CD4-positive, alpha-beta T cell treated with Interferon alpha-2 for 1 hour (primary cell): ENCODE measurements at places on chromosomes 5 and 9.

DNA sequence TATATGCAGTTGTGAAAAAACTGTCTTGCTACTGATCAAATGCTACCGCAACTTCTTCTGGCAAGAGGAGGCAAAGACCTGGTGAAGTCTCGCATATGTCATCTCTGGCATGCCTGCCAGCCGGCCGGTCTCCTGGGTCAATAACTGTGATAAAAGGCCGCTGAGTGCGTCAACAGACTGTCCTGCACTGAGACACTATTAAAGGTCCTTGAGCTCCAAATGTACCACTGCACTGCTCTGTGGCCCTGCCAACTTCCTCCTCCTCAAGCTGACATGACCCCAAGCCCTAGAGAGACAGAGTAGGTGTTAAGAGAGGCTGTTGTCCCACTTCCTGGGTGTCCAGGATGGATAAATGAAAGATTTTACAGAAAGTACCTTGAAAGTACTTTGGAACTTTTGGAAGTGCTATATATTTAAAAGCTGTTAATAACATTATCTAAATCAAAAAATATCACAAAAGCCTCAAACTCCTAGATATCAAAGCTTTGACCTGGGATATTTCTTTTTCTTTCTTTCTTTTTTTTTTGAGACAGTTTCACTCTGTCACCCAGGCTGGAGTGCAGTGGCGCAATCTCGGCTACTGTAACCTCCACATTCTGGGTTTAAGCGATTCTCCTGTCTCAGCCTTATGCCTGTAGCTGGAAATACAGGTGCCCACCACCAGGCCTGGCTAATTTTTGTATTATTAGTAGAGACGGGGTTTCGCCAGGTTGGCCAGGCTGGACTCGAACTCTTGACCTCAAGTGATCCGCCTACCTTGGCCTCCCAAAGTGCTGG is 31.5 kb downstream of the RAPGEF1 start:
- DNase-seq = peak; percentile 31

DNA sequence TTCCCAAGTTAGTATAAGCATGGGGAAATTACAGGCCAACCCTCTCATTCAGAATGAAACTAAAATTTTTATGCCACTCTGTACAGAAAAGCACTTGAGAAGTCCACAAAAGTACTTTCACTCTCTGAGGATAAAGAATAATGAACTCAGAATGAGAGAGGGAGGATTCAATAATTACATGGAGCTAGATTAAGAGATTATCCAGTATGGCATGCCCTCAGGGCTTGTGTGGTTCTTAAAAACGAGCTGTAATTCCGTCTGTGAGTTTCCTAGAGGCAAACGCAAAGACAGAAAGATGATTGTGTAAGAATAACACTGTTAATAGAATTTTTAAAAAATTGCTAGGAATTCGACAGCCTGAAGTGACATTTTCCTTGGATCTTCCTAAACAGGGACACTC is 126.8 kb upstream of the PTCH1 start:
- DNase-seq = no peak

- DNase-seq = peak; percentile 75
These were observed 80.1 kb downstream of the F2RL2 start for GRCh38 chr5:76542887-76543690.

- DNase-seq = no peak
These were observed 38.9 kb downstream of the AGTPBP1 start for GRCh38 chr9:85702726-85703289.

DNA sequence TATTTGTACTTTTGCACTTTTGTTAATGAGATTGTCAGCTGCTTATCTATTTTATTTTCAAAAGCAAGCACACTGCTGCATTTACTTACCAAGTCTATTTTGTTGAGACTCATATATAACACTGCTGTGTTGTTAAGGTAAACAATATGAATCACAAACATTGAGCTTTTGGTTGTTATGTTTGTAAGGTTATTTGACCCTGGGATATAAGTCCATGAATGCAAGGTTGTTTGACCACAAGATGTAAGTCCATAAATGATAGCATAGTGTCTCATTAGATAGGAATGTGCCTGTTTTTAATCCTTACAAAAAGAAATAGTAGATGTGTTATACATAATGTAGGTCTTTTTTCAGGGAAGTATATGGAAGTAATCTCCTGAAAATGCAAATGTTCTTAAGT is 845.9 kb downstream of the CDH9 start:
- DNase-seq = no peak

- peak; percentile 60 for DNase-seq
These were observed 1.1 kb downstream of the RELL2 start for GRCh38 chr5:141637767-141638419.

GRCh38 chr9:69817202-69817601 is 3.4 kb upstream of the CFAP95 start:
- DNase-seq = no peak

DNA sequence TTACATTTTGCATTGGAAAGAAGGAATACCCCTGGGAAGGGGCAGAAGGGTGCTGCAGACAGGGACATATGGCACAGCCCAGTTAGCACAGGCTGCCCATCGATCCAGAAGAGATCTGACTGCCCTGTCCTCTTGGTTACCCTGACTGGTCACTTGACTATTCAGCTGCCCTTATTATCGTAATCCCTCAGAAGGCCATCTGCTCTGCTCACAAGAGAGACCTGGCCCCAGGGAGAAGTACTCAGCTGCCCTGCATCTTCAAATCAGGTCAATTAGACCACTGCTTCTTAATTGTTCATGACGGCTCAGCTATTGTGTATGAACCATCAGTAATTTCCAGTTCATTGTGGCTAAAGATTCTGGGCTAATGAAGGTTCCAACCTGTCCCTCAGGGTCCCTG is 345.0 kb downstream of the TLE1 start:
- DNase-seq = no peak

- no peak for DNase-seq
These were observed 4.6 kb upstream of the CERCAM start for GRCh38 chr9:128416014-128416413.

DNA sequence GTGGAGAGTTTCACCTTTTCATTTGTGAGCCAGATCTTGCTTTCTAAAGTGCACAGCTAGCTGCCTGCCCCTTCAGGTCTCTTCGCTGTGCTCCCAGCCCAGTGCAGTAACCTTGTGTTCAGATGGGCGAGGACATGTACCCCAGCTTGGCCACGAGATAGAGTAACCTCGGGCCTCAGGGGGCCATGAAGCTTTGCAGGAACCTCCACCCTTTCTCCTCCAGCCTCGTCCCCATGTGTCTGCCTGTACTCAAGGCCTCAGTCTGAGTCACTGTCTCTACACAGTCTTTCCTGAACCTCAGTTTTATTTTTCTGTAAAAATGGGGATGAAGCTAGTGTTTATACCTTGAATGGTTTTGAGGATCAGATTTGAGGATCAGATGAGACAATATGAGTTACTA is 37.9 kb downstream of the ERGIC1 start:
- no peak for DNase-seq

DNA sequence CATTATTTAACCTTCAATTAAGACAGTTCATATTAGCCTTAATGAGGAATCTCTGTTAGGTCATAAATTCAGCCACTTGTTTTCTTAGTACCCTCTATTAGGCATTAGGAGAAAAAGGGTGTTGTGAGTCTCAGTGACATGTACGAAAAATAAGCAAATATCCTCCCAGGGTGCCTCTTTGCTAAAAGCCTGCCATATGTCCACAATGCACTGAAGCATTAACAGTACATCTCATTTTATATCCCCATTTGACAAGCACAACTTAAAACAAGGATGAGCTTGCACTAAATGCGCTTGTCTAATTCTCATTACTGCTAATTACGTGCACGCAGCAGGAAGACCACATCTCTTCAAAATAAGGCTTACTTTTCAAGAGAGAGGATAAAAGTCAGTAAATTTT is 48.4 kb upstream of the SRFBP1 start:
- DNase-seq = no peak

DNA sequence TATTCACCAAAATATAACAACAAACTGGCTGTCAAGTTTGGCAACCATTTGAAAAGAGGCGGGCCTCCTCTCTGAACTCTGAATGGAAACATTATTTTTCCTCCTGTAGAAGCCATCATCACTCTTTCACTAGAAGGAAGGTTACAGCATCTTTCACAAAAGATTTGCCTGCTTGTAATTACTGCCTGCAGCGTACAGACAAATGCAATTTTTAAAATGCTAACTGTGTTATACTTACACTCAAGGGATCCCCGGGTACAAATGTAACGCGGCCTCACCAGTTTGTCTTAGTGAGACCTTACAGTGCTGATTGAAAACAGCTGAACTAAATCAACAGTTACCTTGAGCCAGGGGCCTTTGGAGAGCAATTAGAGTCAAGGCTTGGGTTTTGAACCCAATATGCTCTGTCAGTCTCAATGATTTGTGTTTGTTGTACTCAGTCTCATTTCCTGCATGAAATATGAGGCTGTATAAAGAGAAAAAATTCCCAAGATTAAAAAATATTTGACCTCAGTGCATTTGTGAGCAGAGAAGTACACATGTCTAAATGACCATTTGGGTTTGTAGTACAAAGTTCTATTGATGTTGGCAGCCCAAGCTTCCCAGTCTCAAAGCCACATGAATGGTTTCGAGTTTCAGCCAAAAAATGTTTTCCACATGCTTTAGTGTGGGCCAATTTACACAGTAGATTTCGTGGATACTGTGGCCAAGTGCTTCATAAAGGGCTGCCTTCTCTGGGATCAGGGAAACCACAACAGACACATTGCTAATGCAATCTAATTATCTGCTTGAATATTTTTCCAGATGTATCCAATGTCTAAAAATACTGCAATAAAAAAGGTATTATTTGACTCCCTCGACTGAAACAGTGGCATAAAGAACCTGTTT is 500.0 kb downstream of the SPATA31D1 start:
- DNase-seq = no peak

GRCh38 chr9:85168412-85168811 is 498.9 kb downstream of the NTRK2 start:
- DNase-seq = no peak

- no peak for DNase-seq
These were observed 112.3 kb upstream of the WWC1 start for GRCh38 chr5:168179192-168179593.

DNA sequence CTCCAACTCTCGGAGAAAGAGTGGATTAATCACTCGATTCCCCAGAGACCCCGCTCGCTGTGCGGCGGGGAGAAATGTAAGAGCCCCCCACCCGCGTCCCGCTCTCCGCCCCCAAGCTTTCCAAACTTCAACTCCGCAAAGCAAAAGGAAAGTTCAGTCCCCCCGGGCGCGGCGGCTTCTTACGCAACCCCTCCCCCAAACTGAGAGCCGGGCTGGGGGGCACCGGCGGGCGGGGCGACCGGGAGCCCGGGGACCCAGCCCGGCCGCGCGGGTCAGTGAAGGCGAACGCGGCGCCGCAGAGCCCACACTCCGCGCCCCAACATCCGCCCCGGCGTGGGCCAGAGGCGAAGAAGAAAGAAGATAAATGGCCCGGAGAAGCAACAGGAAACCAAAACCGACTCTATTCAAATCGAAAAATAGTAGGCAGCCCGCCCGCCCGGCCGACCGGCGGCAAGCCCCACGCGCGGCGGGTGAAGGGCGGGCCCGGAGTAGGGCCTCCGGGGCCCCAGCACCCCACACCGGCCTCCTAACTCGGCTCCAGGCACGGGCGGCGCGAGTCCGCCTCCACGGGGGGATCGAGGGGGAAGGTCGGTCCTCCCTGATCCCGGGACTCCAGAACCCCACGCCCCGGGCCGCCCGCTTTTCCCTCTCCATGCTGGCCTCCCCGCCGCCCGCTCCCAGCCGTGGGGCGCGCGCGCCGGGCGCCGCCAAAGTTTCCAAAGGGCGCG is 720 bp downstream of the NOTCH1 start:
- DNase-seq = no peak

- no peak for DNase-seq
These were observed 158.4 kb upstream of the NR4A3 start for GRCh38 chr9:99663297-99663696.

DNA sequence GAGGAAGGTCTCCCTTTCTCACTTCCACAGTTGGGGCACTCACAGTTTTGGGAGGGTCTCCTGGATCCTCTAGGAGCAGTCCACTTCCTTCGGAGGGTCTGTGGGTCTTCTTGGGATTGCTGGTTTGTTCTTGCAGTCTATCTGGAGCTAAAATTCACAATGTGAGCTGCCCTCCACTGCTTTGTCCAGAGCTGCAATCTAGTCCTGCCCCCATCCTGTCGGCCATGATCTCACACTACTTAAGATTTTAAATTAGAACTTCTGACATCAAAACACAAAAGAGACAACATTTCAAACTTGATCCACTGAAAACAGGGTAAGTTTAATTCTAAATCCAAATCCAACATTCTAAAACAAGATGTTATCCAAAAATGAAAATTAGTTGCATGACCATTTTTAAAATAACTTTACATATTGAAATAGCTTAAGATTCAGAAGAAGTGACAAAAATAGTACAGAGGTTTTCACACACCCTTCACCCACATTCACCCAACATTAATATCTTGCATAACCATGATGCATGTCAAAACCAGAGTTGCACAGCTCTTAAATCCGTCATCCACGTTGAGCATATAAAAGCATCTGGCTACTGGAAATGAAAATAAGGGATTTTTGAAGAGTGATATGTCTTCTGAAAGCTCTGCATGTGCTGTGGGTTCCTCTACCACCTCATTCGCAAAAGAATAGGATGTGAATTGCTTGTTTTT is 113.7 kb upstream of the EPB41L4A start:
- DNase-seq = no peak

DNA sequence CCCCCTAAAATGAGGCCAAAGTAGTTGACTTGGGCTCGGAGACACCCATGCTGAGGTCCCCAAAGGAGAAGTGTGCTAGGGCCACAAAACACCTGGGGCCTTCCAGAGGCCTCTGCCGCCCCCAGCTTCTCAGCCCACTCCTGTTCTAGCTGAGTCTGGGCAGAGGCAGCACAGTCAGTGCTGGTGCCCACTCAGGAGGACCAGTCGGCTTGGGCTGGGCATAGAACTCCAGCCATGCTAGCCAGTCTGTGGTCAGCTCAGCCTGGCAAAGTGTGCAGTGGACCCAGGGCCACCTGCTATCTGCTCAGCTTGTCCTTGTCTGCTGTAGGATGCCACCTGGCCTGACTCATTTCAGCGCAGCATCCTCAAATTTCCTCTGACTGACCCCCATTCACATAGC is 254.6 kb downstream of the FSTL4 start:
- DNase-seq = no peak

- no peak for DNase-seq
These were observed 872 bp downstream of the ZNF618 start for GRCh38 chr9:113876993-113877368.

- DNase-seq = no peak
These were observed 939.7 kb downstream of the NR2F1-AS1 start for GRCh38 chr5:92641031-92641962.

DNA sequence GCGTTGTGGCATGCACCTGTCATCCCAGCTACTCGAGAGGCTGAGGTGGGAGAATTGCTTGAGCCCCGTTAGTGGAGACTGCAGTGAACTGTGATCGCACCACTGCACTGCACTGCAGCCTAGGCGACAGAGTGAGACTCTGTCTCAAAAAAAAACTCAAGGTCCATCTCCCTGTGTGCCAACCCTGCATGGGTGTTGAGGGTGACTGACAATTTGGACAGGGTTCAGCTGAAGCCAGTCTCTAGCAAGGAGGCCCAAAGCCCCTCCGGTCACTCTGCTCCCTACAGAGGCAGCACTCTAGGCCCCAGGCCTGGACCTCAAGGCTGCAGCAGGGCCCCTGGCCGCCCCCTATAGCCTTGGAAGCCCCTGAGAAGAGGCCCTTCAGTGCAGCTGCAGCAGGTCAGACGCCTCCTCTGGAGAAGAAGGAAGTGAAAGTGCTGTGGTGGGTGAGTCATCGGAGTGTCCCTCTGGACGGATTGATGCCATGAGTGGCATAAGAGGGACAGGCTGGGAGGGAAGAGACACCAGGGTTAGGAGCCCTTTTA is 39.2 kb upstream of the NEK6 start:
- DNase-seq = peak; percentile 31
